ENCODE measurements at places on chromosomes 12 and 14.

GRCh38 chr12:108839018-108839889 lies 18.1 kb downstream of the SSH1 start:
- DNase-seq: peak; percentile 51

GRCh38 chr12:28936221-28936620 lies 212.9 kb upstream of the FAR2 start:
- DNase-seq: no peak

- DNase-seq: no peak
Measured at GRCh38 chr14:75217508-75218206, 41.2 kb upstream of the TMED10 start.

DNA sequence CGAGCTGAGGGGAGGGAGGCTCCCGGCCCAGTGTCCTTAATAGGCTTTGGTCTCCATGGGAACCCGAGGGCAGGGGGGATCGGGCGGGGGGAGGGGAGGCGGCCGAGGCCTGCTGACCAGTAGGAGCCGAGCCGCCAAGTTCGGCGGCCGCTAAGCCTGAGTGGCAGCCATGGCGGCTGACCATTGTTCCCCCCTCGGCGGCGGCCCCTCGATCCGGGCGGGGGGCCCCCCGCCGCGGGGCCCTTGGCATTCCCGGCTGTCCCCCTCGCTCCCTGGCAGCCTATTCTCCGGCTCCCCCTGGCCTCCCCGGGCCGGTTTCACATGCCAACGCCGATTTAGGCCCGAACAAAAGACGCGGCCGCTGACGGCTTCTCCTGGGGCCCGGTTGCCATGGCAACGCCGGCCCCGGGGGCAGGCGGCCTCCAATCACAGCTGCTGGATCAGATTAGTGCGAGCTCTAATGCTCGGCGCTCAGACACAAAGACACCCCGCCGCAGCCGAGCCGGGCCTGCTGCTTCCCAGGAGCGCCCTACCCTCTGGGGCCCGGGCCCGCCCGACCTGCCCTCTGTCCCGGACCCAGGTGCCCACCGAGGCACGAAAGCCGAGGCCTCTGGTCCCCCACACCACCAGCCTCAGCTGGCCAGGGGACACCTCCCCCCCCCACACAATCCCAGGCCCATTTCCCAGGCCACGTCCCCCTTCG lies 7.3 kb downstream of the MSI1 start:
- peak; percentile 48 for DNase-seq

GRCh38 chr14:68888025-68888850 lies 90.9 kb downstream of the ACTN1 start:
- peak; percentile 30 for DNase-seq

DNA sequence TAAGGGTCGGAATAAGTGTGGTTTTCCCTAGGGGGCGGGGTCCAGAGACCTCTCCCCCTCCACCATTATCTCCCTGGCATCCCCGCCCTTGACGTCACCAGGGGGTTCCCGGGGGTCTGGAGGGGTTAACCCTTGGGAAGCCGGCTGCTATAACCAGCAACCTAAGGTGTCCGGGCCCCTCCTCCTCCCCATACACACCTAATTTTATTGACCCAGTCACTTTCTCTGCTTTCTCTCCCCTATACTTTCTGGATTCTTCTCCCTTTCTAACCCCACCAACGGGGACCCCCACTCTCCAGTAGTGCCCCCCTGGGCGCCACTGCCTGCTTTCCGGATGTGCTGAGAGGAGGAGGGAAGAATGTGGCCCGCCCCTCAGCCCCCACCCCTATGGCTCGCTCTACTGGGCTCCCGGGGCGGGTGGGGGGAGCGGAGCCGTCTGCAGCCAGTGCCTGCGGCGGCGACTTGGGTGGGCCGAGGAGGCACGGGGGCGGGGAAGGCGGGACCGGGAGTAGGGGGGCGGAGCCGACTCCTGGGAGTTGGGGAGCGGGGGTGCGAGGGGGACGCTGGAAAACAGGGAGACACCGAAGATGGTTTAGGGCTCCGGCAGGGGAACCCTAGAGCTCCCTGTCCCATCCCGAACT lies 1.8 kb downstream of the GLI1 start:
- DNase-seq: peak; percentile 74

GRCh38 chr14:25246751-25247150 lies 196.8 kb upstream of the STXBP6 start:
- no peak for DNase-seq

- DNase-seq: no peak
Measured at GRCh38 chr12:120984351-120984898, 6.1 kb downstream of the HNF1A start.

All from left ventricle myocardium inferior (tissue), 1 donor.